ENCODE measurements at places on chromosomes 16 and 17.

DNA sequence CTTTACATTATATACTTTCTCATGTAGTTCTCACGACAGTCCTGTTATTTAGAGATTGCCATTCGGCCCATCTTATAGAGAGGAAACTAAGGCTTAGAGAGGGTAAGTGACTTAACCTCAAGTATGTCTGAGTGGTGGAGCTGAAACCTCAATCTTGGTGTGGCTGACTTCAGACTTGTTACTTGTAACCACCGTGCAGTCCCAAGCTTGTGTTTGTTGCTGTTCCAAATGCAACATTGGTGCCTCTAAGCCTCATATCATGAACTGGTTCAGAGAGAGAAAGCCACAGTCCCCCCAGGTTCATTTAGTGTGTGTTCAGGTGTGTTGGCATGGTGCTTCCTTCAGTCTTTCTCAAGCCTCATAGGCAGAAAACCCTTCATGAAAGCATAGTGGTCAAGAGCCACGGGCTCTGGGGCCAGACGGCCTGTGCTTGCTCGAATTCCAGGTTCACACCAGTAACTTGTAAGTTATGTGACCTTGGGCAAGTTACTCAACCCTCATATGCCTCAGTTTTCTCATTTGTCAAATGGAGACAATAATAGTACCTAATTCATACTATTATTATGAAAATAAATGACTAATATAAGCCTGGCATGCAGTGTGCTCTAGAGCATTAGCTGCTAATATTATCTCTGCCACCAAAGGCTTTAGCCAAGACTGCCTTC, 39.9 kb downstream of the CDH1 start:
- no peak for DNase-seq

- DNase-seq, result no peak
Measured at GRCh38 chr16:66752379-66752778, 970 bp upstream of the DYNC1LI2 start.

- DNase-seq, result peak; percentile 26
Measured at GRCh38 chr16:55661941-55662643, 6.3 kb downstream of the SLC6A2 start.

- DNase-seq, result no peak
Measured at GRCh38 chr17:28982131-28982793, 23.6 kb downstream of the SEZ6 start.

DNA sequence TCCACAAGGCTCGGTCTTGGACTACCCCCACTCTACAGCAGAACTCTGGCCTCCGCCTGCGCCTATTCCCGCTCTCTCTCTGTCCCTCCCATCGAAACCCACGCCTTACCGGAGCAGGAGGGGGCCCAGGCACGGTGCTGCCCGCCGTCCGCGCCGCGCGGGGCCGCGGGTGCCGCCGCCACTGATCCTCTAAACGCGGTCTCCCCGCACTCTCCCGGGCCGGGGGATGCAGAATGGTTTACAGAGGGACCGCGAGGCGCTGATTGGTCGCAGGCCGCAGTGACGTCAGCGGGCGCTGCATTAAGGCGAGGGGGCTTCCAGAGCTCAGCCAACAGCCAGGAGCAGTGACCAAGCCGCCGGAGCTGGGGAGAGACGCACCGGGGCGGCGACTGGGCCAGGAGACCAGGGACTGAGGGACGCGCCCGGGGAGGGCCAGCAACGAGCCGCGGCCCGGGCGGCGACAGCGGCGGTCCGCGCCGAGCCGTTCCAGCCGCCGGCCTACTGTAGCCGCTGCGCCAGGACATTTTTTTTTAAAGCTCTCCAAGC, 747 bp upstream of the LHX1 start:
- no peak for DNase-seq

DNA sequence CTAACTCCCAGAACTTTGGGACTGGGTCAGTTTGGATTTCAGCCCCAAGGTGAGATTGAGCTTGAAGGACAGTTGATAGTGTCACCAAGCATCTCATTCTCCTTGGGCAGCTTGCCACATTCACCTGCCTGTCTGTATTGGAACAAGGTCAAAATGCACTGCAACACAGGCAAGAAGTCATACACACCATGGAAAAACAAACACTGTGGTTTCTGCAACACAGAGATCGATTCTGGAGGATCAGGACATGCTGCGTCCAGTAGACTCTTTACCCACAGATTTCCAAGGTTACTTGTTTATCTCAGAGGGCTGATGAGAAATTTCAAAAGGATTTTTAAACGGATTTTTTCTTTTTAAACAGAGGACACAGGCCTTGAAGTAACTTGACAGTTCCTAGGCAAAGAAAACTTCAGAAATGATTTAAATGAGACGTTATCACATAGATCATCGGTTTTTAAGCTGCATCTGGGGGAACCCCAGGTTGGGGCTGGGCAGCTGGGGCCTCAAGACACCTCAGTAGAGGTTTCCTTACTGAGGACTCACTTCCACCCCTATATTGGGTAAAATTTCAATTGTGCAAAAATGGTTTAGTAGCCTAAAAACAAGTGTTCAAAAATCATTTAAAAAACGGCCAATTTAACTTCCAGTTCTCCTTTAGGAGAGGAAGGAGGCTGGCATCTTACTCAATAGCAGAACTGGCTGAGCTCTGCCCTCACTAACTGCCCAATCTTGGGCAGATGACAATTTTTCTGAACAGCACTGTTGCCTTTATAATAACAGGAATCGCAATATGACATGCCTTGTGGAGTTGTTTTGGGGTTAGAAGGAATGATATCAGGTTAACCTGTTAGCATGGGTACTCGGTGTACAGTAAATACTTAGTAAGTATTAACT, 299.3 kb downstream of the XYLT1 start:
- DNase-seq, result no peak

DNA sequence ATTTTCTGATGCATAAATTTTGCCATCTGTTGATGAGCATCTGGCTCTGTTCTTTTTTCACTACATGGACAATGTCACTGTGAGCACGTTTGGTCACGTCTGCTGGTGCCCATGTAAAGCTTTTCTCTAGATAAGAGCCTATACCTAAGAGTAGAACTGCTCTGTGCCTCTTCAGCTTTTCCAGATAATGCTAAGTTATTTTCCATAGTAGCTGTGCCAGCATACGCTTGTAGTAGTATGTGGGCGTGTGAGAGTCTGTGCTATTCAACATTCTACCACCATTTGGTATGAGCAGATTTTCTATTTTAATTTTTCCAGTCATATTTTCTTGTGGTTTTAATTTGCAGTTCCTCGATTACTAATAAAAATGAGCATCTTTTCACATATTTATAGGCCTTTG, 33.2 kb downstream of the VPS35L start:
- DNase-seq, result no peak

DNA sequence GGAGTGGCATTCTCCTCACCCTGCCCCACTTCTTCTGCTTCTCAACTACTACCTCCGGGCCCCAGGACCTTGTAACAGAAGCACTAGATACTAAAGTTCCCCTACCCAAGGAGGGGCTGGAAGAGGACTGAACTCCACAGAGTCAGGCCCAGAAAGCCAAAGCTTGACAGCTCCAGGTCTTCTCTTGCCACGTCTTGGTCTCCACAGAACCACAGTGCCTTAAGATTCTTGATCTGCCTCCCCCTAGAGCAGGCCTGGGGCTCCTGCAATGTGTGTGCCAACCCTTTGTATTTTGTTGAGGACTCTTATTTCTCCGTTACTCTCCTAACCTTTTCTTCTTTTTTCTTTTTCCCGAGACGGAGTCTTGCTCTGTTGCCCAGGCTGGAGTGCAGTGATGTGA, 4.0 kb downstream of the SLC16A13 start:
- no peak for DNase-seq

- DNase-seq, result no peak
Measured at GRCh38 chr16:70526403-70526802, 2.8 kb downstream of the SF3B3 start.

DNA sequence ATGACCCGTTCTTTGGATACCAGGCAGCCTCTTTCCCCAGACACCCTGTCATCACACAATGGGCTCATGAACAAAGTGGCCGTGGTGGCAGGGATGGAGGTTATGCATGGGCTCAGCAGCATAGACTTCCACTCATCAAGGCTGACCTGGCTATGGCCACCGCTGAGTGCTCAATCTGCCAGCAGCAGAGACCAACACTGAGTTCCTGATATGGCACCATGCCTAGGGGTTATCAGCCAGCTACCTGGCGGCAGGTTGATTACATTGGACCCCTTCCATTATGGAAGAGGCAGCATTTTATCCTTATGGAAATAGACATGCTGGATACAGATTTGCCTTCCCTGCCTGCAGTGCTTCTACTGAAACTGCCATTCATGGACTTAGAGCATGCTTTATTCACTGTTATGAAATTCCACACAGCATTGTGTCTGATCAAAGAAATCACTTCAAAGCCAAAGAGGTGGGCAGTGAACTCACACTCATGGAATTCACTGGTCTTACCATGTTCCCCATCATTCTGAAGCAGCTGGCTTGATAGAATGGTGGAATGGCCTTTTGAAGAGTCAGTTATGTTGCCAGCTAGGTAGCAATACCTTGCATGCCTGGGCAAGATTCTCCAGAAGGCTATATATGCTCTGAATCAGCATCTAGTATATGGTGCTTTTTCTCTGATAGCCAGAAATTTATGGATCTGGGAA, 160.6 kb downstream of the PRKCB start:
- DNase-seq, result no peak

GRCh38 chr17:44688675-44689476, 700 bp downstream of the CCDC43 start:
- DNase-seq, result no peak

GRCh38 chr17:73594025-73594424, 50.2 kb downstream of the SDK2 start:
- no peak for DNase-seq

GRCh38 chr17:67532326-67532871, 155.3 kb downstream of the PITPNC1 start:
- DNase-seq, result no peak

DNA sequence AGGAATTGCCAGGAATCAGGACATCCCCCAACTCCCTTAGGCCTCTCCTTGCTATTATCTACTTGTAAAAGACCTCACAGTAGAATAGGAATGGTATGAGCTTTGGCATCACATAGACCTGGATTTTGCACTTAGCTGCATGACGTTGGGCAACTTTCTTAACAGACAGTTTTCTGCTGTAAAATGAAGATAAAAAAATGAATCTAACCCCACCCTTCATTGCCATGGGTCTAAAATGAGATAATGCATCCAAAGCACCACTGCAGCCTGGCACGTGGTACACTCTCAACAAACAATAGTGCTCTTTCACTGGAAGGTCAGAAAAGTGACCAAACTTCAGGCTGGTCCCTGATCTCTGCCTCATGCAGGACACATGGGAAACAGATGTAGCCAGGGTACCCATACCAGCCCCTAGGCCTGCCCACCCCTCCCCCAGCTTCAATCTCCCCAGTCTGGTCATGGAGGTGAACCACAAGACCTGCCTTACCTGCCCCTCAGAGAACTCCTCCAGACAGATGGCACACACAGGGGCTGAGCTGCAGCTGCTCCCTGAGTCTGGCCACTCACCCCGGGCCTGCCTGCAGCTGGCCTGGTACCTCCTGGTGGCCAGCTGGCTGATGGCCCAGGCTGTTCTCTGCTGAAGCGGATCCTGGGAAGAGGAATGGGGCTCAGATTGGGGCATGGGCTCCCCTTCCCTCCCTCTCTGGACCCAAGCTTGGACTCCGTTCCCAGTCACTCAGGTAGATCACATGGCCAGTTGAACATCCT, 8.5 kb upstream of the SUPT4H1 start:
- no peak for DNase-seq

- DNase-seq, result no peak
Measured at GRCh38 chr16:24689128-24689527, 40.3 kb upstream of the TNRC6A start.

DNA sequence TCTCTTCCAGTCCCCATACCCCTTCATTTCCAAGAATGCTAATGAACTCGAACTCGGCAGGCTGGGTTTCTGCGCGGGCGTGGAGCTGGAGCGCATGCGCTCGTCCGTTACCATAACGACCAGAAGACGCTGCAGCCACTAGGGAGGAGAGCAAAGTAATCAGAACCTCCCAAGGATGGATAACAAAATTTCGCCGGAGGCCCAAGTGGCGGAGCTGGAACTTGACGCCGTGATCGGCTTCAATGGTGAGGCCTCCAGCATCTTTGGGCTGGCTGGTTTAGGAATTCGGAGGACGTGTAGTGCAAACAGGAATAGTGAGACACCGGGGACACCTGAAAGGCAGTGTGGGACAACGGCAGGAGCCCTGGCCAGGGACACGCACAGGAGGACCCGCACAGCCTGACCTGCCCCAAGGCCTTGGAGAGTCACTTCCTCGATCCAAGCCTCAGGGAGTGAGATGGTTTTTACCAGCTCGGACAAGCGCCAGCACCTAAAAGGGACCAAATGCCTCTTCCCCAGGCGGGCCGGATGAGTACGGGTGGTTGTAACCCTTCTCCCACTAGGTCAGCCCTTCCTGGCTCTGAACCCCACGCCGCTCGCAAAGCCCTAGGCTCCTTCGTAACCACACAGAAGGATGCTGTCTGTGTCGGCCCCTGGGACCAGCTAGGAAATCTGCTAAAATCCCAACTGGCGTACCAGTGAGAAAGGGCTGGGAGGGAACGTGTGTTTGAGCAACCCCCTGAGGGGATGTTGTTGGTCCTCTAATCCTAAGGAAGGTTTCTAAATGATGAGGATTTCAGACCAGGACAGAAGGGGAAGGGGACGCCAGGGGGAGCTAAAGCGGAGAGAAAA, at the start of gene CFAP52:
TSS of gene CFAP52 (plus strand) at position 122 of the 852 bp plus-strand sequence. CDS start at position 176, 54 bp downstream.
- DNase-seq, result peak; percentile 69

- no peak for DNase-seq
Measured at GRCh38 chr17:46023783-46024388, 24.8 kb downstream of the STH start.

DNA sequence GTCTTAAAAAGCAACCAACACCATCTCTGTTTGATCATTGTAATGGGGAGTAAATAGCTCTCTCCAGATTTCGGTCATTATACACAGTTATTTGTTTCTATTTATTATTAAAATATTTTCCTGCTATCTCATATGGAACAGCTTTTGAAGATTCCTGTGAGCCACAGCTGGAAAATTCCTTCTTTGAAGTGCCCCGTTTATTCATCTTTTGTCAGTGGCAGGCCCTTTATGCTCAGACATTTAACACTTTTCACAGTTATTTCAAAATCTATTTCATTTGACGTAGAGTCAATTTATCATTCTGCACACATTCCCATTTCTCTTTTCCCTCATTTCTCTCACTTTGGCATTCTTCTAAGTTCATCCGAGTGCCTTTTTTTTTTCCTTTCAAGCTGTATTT, 245.9 kb upstream of the ELAC2 start:
- no peak for DNase-seq

DNA sequence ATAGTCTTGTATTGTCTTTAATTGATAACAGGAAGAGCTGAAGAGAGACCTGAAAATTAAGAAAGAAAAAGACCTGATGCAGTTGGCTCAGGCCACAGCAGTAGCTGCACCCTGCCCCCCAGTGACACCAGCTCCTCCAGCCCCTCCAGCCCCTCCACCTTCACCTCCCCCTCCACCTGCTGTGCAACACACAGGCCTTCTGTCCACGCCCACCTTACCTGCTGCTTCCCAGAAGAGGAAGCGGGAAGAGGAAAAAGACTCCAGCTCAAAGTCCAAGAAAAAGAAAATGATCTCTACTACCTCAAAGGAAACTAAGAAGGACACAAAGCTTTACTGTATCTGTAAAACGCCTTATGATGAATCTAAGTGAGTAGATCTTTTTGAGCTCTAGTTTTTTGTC, 36.8 kb downstream of the C17orf58 start:
- DNase-seq, result no peak

GRCh38 chr17:2043785-2044184, 2.0 kb downstream of the OVCA2 start:
- peak; percentile 33 for DNase-seq
